Hematopoietic multipotent progenitor cell treated with erythropoietin and hydrocortisone succinate and interleukin-3 and kit ligand, for 15 days (in vitro differentiated cells): ENCODE measurements at places on chromosomes 1 and 21.

GRCh38 chr21:27779606-27780005 lies 812.7 kb upstream of the ADAMTS5 start:
- no peak for DNase-seq

- no peak for DNase-seq
These were observed 415.0 kb downstream of the COL11A1 start for GRCh38 chr1:102693345-102693744.

DNA sequence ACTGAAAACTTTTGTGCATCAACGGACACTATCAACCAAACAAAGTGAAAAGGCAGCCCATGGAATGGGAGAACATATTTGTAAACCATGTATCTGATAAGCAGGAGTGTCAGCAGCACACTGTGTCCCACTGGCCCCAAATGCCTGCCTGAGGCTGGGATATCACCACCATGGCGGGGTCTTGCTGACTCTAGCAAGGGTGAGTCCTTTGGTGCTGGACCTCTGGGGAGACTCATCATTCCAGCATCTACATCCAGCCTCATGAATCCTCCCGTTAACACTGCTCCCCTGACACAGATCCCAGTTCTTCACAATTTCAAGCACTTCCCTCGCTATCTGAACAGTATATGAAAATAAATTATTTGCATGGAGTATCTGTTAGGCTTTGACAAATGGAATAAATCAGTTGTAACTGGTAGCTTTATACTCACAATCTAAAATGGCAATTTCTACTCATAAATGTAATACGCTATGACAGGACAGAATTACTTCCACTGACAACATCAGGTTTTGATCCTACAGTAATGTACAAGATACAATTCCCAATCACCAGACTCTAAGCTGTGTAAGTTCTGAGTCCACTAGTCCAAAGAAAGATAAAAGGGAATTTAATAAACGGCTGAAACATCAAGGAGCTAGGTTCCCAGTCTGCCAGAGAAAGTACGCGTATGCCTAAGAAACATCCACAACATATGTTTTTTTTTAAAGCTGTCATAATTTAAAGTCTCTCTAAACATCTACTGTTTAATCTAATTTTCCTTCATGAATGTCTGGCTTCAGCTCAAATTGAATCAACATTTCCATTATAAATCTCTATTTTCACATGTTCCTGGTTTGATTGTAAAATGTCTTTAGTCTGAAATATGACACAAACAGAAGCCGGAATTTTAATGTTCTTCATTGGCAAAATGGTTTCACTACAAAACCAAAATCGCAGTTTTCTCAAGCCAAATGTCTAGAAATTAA lies 95.1 kb downstream of the SIPA1L2 start:
- DNase-seq, result no peak

DNA sequence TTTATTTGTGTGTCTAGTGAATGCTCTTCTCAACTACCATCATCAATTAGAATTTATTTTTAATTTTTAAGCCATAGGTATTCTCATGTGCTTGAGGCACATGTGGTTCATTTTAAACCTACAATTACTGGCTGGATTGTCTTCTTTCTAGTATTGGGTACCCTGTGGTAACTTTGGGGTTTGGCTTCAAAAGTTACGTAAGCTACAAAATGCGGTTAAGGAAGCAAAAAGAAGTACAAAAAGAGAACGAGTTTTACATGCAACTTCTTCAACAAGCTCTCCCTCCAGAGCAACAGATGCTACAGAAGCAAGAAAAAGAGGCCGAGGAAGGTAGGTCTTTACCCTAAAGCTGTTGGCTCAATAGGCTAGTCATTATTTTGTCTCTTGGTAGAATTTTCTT lies 25.8 kb downstream of the MACO1 start:
- DNase-seq, result no peak

DNA sequence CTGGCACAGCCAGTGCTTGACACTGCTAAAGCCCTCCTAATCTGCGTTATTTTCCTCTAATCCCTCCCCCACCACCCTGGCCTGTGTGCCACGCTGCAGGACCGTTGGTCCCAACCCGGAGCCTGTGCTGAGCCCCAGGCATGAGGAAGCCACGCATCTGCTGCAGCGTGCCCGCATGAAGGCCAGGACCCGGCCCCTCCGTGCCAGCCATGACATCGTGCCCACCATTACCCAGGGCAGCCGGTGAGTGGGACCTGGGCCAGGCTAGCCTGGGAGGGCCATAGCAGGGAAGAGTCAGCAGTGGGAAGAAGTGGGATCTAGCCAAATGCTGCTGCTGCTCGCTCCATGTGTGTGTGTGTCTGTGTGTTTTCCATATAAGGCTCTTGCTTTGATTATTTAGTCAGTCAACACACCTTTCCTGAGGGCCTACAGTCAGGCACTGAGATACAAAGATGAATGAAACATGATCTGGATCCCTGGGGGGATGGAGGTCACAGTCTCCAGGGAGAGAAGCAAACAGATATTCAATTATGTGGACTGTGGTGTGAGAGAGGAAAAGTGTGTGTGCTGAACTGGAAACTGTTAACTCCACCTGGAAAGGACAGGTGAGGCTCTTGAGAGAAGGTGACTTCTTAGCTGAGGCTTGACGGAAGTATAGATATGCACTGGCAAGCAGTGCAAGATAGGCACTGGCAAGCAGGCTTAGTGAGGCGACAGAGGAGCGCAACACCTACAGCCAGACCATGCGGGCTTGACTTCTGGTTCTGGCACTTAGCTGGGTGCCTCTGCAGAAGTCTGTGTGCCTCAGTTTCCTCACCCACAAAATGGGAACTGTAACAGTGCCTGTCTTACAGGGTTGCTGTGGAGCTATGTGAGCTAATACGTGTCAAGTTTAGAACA lies 15.9 kb downstream of the KIAA1614 start:
- no peak for DNase-seq

GRCh38 chr1:27762033-27762432 lies 11.0 kb upstream of the STX12 start:
- DNase-seq, result no peak

DNA sequence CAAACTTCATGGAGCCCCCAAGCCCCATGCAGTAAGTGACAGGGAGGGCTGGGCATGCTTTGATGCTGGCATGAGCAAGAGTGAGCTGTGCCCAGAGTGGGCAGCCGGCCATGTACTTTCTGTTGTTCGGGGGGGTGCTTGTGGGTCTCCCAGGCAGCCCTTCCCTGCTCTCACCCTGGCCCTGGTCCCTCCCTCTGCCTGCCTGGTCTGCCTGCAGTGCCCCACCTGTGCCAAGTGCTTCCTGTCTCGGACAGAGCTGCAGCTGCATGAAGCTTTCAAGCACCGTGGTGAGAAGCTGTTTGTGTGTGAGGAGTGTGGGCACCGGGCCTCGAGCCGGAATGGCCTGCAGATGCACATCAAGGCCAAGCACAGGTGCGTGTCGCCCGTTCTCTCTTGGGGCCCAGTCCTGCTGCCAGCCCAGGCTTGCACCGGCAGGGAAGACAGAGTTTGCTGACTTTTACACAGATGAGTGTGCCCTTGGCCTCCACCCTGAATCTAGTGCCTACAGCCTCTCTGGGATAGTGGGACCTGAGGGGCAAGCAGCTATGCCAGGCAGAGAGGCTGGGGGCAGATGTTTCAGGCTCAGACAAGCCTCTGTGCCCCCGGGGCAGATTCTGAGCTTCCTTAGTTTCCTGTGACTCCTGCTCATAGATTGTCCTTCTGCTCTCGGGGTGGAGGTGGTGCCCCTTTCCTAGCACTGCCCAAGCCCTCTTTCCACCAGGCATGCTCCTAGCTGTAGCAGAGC lies 7.6 kb downstream of the ZBTB48 start:
- DNase-seq, result no peak

- no peak for DNase-seq
These were observed 91.0 kb upstream of the FMN2 start for GRCh38 chr1:240000634-240001033.

- no peak for DNase-seq
These were observed 324.4 kb downstream of the ADGRL2 start for GRCh38 chr1:82125119-82125518.

DNA sequence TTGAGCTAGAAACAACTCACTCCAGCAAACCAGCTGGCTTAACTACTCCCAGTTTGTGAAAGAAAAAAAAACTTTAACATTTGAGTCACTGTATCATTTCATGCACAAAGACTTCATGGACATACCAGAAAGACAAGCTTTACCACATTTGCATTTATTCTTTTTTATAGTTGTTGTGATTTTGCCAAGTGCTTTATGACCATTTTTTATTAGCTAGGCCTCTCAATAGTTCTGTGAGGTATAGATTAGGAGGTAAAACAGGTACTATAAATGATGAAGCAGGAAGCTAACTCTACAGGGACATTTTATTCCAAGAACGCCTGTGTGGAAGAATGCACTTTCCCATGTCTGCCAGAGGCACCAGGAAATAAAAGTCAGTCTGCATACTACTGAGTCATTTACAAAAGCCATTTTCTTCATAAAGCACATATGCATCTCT lies 8.2 kb upstream of the DENND1B start:
- DNase-seq, result no peak

DNA sequence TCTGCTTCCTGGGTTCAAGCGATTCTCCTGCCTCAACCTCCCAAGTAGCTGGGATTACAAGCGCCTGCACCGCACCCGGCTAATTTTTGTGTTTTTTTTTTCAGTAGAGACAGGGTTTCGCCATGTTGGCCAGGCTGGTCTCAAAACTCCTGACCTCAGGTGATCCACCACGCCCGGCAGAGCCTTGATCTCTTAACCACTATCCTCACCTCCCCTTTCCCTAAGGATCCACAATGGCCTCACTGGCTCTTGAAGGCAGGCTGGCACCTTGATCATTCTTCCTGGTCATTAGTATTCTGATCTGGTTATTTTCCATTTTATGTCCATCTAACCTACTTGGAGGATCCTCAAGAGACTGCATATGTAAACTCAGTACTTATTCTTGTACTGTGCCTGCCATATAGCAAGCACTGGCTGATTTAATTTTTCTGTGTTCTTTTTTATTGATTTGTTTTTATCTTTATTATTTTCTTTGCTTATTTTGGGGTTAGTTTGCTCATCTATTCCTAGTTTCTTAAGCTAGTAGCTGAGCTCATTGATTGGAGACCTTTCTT lies 6.3 kb downstream of the RCC1 start:
- DNase-seq, result no peak

DNA sequence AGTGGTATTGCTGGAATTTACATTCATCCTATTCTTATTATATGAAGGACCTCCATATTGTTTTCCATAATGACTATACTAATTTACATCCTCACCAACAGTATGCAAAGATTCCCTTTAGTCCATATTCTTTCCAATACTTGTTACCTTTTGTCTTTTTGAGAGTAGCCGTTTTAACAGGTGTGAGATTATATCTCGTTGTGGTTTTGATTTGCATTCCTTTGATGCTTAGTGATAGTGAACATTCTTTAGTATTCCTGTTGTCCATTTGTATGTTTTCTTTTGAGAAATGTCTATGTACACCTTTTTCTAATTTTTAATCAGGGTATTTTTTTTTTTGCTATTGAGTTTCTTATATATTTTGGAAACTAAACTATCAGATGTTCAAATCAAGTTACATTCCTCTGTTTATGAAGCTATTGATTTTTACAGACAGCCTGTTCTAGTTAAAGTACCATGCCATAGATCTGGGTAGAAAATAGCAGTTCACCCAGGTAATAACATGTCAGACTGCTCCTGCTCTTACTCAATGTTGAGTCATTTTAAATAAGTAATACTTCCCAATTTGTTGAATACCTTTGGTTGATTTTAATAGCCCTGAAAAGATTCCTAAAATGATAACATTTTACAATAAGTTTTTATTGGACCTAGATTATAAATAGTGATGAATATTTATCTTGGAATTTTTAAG lies 1108.7 kb downstream of the NCAM2 start:
- DNase-seq, result no peak

DNA sequence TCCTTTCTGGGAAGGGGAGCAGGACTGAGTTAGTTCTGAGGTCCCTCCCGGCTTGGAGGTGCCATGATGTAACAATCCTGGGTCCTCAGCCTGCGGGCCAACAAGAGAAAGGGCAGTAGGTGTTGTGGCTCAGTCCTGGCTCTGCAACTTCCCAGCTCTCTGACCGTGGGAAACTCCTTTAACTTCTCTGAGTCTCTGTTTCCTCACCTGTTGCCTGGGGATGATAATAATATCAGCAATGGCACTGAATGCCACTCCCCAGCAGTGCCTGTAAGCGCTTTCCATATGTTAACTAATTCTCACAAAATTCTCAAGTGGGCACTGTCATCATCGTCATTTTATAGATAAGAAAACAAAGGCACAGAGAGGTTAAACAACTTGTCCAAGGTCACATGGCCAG lies 2.3 kb downstream of the PADI3 start:
- no peak for DNase-seq

- no peak for DNase-seq
These were observed 7.1 kb upstream of the ZNF669 start for GRCh38 chr1:247111259-247111699.

DNA sequence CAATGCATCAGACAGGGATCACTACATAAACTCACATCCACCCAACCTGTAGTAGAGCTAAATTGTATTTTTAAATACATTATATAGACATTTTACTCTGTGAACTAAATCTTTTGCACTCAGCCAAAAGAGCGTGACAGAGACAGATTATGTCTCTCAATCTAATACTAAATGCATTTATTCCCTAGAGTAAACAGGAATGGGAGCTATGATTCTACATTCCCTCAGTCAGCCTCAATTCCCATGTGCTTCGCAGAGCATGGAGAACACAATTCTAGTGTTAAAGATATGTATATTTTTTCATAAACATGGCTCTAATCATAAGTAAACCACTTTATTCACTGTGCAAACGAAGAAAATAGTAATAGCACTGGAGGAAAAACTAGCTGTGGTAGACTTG lies 16.5 kb downstream of the PIGK start:
- no peak for DNase-seq

- no peak for DNase-seq
These were observed 39.4 kb downstream of the DMRTB1 start for GRCh38 chr1:53498555-53499131.

GRCh38 chr1:225493591-225494246 lies 65.9 kb upstream of the LBR start:
- DNase-seq, result no peak

- no peak for DNase-seq
These were observed 2.3 kb downstream of the RSBN1 start for GRCh38 chr1:113809670-113810602.

GRCh38 chr1:11428789-11429188 lies 50.2 kb upstream of the DISP3 start:
- DNase-seq, result no peak

DNA sequence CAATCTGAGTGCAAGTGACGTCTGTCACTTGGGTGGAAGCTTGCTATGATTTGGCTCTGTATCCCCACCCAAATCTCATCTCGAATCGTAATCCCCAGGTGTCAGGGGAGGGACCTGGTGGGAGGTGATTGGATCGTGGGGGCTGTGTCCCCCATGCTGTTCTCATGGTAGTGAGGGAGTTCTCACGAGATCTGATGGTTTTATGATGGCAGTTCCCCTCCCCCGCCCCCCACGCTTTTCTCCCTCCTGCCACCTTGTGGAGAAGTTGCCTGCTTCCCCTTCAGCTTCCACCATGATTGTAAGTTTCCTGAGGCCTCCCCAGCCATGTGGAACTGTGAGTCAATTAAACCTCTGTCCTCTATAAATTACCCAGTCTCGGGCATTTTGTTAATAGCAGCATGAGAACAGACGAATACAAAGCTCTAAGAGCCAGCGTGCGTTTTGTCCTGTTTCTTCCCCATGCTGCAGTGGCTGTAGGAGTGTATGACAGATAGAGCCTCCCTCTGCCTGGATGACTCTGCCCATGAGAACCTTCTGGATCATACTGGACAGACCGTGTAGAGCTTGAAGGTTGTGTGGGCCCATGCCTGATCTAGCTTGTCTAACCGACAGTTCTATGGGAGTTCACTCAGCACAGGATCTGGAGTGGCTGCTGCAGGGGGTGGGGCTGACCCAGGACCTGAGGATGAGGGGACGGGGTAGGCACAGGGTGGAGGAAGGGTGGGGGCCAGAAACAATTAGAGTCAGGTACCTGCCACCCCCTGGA lies 139.7 kb upstream of the ERRFI1 start:
- no peak for DNase-seq
